SK-N-SH (cell line): ENCODE measurements at places on chromosomes 5 and 9. TPM values are rescaled to one million over a fixed set of nuclear protein-coding genes. Genes with fewer than 3 reads are reported as not detected.

CBY3 gene
- polyA plus RNA-seq = not detected in 2 replicates

PCDHGA8 gene
- polyA plus RNA-seq = 0.06 and 0.12 TPM in 2 replicates

AGXT2 gene
- polyA plus RNA-seq = not detected in 2 replicates

GRCh38 chr5:111805071-111805470 lies 48.1 kb upstream of the NREP start:
- no peak for DNase-seq

DNA sequence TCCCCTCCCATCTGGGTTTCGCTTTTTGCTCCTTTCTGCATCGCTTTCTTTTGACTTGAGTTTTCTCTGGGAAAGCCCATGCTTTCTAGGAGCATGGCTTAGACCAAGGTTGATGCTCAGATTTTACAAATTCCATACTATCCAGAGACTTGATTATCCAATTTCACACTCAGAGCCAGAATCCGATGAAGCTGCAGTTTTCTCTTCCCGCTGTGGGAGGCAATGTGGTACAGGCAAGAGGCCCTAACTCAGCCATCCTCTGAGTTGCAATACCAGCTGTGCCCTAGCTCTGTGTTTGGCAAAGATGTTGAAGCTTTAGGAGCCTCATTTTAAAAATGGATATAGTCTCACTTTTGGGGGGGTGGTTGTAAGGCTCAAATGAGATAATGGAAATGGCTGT lies 85.1 kb downstream of the BRINP1 start:
- DNase-seq = peak; percentile 28
